ENCODE measurements at places on chromosomes 7 and 10. TPM values are rescaled to one million over a fixed set of nuclear protein-coding genes. Genes with fewer than 3 reads are reported as not detected.

Gene NUDT13
- 1.8 TPM for total RNA-seq

Gene DYNC1I1
- total RNA-seq = 1.9 TPM

Gene SDK1
- 16.2 TPM for total RNA-seq

Gene SLC16A9
- 10.5 TPM for total RNA-seq

Gene TRIM74
- 1.7 TPM for total RNA-seq

DNA sequence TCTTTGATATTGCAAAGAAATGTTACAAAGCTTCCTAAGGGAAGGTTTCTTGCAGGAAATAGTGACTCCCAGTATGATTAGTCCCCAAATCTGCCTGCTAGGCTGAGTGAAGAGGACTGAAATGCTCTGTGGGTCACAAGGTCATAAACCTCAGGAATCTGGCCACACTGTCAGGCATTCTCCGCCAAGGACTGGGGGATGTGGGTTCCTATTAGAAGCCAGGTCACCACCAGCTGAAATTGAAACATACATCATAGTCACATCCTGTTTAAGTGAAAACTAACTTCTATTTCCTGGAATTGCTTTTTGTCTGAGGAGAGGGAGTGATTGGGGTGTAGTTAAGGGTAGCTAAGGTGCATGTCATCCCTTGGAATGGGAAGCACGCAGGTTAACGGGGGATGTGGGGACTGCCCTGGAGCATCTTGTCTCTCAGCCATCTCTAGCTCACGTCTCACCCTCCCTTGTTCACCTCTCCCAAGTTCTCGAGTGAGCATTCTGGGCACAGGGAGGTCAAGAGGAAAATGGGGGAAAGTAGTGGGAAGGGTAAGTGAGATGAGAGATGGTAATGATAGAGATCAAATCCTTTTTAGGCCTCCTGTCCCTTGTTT lies 12.0 kb upstream of the GSAP start:
- H3K27ac ChIP-seq = no peak overlapping the region
- no peaks in the 10 kb centered on the region for H3K4me1 ChIP-seq
- no peaks in the 10 kb centered on the region for H3K27me3 ChIP-seq
- no peak overlapping the region for H3K4me3 ChIP-seq

GRCh38 chr7:92717623-92717992 lies 118.8 kb downstream of the CDK6 start:
- H3K4me1 ChIP-seq = no peaks in the 10 kb centered on the region
- peak overlapping the region; percentile 93 for H3K27ac ChIP-seq
- H3K36me3 ChIP-seq = no peaks in the 10 kb centered on the region
- H3K4me3 ChIP-seq = peak overlapping the region; percentile 28
- no peak for DNase-seq
- H3K27me3 ChIP-seq = no peaks in the 10 kb centered on the region

GRCh38 chr10:50381642-50382041 lies 130.3 kb upstream of the ASAH2 start:
- no peaks in the 10 kb centered on the region for H3K27me3 ChIP-seq
- H3K36me3 ChIP-seq = no peaks in the 10 kb centered on the region
- no peak overlapping the region for H3K4me3 ChIP-seq
- peaks cover 8% of the 10 kb centered on the region for H3K4me1 ChIP-seq
- no peak for DNase-seq
- H3K27ac ChIP-seq = peak overlapping the region; percentile 67
